GM23338 (cell line): ENCODE measurements at places on chromosomes 6 and 20. TPM values are rescaled to one million over a fixed set of nuclear protein-coding genes. Genes with fewer than 3 reads are reported as not detected.

GRCh38 chr20:17969884-17970409 is 1.1 kb downstream of the MGME1 start:
- peak; percentile 39 for DNase-seq

- no peak for DNase-seq
Observed at GRCh38 chr6:13526727-13527670, 39.6 kb upstream of the GFOD1 start.

DNA sequence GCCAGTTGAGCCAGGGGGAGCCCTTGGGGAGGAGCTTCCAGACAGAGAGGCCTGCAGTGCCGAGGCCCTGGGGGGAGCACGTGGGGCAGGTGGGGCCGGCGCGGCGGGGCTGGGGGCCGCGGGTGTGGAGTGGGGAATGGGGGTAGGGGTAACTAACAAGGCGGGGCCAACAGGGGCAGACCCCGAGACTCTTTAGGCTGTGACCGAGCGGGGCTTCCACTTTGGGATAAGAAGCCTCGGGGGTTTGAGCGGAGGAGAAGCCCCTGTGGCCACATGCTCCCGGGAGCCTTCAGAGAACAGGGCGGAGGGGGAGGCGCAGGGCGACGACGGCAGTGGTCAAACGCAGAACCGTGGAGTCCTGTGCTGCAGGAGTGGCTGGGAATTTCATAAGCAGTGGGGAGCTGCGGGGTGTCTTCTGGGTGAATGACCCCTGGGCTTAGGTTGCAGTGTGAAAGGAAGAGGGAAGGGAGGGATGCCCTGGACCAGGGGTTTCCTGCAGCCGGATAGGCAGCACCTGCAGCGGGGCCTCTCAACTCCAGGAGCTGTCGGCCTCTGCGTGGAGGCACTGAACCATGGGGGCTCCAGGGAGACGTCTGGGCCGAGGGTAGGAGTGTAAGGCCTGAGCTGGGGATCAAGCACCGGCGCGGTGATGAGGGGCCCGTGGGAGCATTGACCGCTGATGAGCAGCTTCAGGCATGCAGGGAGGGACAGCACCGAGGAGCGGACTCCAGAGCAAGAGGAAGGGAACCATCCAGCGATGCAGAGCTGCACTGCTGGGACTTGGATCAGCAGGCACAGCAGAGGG is 121.0 kb downstream of the SYNDIG1 start:
- no peak for DNase-seq

DNA sequence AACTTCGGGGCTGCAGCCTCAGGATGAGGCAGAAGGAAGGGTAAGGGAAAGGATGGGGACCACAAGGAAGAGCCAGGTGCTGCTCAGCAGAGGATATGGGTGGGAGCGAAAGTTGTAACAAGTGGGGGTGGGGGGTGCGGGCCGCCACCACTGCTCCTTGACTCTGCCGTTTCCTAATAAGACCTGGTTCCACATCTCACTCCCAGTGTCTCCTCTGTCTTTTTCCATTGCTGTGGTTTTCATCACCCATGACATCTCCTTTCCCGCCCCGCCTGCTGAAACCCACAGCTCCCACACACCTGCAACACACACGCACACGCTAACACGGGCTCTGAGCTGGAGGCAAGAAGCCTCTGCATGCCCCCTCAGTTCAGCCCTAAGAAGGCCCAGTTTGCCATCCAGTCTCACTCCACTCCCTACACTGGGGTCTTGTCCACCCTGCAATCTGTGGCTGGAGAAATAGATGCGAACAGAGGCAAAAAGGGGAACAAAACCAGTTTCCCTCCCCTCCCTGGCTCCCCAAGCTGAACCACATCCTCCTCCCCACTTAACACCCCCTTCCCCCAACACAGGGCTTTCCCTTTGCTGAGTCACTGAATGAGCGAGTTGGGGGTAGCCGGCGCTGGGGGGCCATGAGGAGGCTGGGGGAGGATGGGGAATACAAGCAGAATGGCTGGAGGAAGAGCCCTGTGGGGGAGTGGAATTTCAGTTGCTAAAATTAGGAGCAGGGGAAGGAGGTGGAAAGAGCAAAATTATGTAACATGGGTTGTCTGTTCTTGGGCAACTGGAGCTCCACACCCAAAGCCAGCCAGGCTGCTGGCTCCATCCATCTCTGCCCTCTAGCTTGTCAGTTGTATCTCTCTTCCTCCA is 11.5 kb downstream of the NFKBIL1 start:
- DNase-seq, result no peak

DNA sequence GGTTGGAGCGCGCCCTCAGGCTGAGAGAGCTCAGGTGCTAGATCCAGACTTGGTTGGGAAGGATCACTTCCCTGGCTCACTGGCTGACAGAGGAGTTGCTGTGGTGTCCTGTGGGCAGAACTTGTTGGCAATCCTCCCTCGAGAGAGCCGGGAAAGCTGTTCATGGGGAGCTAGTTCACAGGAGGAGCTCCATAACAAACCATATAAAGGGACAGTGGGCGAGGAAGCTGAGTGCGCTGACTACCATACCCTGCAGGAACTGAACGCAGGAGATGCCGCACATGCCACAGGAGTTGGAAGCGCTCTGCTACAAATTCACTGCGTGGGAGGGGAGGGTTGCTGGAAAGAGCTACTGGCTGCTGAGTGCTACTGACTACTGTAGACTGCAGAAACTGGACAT is 243.2 kb downstream of the OGFRL1 start:
- DNase-seq, result no peak

- peak; percentile 40 for DNase-seq
Observed at GRCh38 chr20:10280018-10280908, 61.6 kb downstream of the SNAP25 start.

- DNase-seq, result peak; percentile 91
Observed at GRCh38 chr6:14210663-14211561, 93.3 kb downstream of the CD83 start.

DNA sequence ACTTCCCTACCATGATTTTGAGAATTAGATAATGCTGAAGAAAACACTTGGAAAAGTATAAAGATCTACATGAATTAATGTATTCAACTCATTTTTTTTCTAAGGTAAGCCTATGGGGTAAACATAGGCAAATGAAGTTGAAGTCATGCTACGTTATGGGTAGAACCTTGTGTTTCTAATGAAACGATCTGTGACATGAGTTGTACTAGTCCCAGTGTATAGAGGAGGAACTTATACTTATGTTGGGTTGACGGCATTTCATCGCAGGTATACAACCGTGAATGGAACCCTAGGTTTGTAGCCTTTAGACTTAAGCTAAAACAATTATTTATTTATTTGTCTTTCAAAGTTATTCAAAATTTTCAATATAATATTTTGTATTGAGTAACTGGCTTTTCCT is 2.6 kb downstream of the SLC35F1 start:
- DNase-seq, result no peak

DNA sequence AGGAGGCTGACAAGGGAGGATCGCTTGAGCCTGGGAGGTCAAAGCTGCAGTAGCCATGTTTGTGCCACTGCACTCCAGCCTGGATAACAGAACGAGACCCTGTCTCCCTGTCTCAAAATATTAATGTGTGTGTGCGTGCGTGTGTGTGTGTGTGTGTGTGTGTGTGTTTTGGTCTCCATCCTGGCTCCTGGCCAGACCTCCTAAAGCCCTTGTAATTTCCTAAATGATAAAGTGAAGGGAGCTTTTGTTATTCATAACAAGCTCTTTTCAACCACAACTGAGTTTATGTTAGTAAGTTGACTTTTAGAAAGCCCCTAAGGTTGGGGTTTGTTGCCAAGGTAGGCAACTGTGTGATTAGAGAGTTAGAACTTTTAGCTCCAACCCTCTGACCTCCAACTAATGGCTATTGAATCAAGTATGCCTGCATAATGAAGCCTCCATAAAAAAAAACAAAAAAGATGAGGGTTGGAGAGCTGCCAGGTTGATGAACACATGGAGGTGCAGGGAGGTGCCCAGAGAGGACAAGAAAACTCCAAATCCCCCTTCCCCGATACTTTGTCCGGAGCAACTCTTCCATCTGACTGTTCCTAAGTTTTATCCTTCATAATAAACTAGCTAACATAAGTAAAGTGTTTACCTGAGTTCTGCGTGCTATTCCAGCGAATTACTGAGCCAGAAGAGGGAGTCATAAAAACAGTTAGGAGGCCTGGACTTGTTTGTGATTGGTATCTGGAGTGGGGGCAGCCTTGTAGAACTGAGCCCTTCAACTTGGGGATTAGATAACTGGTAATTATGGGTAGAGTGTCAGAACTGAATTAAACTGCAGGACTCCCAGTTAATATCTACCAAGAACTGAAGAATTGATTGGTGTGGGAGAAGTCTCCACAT is 5.3 kb upstream of the AIF1 start:
- no peak for DNase-seq

GRCh38 chr6:158249340-158249836 is 62.9 kb upstream of the TULP4 start:
- no peak for DNase-seq

- peak; percentile 72 for DNase-seq
Observed at GRCh38 chr6:127118298-127119101, at the start of gene RSPO3. RSPO3 (plus strand) TSS chr6:127118671; CDS start chr6:127119193, 522 bp downstream.

GRCh38 chr6:31521835-31522234 is 6.9 kb upstream of the MCCD1 start:
- no peak for DNase-seq

DNA sequence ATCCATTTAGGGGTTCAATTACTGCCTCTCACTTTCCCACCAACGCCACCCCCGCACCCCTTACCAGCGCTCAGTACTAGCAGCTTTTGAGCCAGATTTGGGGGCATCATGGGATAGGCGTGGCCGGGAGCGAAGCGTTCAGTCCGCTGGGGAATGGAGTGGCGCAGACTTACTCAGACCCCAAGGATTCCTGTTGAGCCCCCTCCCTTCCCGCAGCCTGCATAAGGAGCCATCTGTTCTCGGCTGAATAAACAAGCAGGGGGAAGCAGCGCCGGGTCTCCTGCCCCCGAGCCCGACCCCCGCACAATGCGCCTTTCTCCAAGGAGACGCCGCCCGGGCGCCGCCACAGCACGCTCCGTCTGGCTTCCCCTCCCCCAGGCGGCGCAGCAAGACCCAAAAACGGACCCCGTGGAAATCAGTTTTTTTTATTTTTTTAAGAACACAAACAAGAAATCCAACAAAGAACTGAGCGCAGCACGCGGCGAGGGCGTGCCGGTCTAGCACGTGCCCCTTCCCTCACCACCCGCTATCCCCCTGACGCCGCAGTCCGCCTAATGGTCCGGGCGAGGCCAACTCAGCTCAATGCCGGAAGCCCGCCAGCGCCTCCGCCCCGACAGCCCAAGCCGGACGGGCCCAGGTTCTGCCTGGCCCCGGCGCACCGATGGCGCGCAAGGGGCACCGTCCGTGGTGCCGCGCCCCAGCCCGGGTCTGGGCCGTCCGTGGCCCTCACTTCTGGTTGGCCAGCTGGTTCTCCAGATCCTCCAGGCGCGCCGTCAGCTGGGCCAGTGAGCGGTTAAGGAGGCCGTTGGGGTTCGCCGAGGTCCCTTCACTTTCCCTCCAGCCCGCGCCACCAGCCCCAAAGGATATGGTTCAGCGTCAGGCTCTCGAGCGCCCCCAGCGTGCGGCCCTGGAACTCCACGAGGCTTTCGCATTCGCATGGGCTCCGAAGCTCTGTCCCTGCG is 13.3 kb upstream of the RBPJL start:
- DNase-seq, result peak; percentile 95

The HAO1 gene
- not detected in 2 replicates for total RNA-seq

The TMEM74B gene
- 3.6 and 4.8 TPM in 2 replicates for total RNA-seq

The SLC25A27 gene
- 11.8 and 16.2 TPM in 2 replicates for total RNA-seq

The CTCFL gene
- total RNA-seq, result 1.4 and 2.1 TPM in 2 replicates

The LMBRD1 gene
- total RNA-seq, result 20.3 and 25.5 TPM in 2 replicates

The ADGRF1 gene
- total RNA-seq, result not detected in 2 replicates
